B cell (primary cell): ENCODE measurements at places on chromosomes 5 and 9. TPM values are rescaled to one million over a fixed set of nuclear protein-coding genes. Genes with fewer than 3 reads are reported as not detected.

GRCh38 chr5:175922192-175922885, 45.8 kb downstream of the THOC3 start:
- no peaks in the 10 kb centered on the region for H3K36me3 ChIP-seq
- no peak overlapping the region for H3K4me3 ChIP-seq
- H3K27ac ChIP-seq, result no peak overlapping the region

GRCh38 chr5:126023994-126024441, 399.2 kb upstream of the GRAMD2B start:
- no peak overlapping the region for H3K27ac ChIP-seq
- DNase-seq, result no peak
- no peaks in the 10 kb centered on the region for H3K4me1 ChIP-seq
- H3K36me3 ChIP-seq, result no peaks in the 10 kb centered on the region

GRCh38 chr9:94904806-94905205, 178.3 kb downstream of the AOPEP start:
- DNase-seq, result no peak
- no peaks in the 10 kb centered on the region for H3K4me1 ChIP-seq
- H3K27me3 ChIP-seq, result no peaks in the 10 kb centered on the region
- no peak overlapping the region for H3K27ac ChIP-seq

DNA sequence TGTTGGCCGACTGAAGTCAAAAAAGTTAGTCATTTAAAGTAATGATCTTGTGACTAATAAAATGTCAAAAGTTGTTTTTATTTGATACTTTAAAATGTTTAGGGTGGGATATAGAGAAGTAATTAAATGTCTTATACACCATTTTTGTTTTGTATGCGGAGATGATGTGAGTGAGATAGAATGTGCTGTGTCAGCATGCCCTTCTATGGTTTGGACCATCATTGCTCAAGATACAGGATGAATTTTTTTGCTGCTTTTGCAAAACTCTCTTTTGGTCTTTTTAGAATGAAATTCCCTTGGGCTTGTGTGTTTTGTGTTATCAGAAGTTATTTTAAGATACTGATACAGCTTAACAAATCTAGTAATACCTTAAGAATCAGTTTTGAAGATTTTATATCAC, 12.5 kb downstream of the SRFBP1 start:
- H3K4me1 ChIP-seq, result peaks cover 4% of the 10 kb centered on the region
- no peak overlapping the region for H3K4me3 ChIP-seq
- no peak for DNase-seq
- no peaks in the 10 kb centered on the region for H3K27me3 ChIP-seq

DNA sequence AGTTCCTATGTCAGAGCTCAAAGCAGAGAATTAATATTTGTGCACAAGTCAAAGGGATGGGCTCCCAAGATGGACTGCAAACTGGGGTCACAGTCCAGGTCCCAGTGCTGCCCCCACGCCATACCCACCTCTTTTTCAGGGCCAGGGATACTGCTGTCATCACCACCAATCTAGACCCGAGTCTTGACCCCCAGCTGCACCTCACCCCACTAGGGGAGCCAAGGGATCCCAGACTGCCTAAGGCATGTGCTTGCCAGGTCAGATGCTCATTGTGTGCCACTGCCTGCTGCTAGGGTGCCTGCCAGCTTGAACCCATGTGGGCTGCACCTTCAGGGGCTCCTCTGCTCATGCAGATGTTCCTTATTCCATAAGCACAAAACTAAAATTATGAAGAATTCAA, 215.6 kb upstream of the NREP start:
- H3K36me3 ChIP-seq, result no peaks in the 10 kb centered on the region
- no peaks in the 10 kb centered on the region for H3K4me1 ChIP-seq
- no peak for DNase-seq
- H3K27ac ChIP-seq, result no peak overlapping the region
- no peaks in the 10 kb centered on the region for H3K27me3 ChIP-seq
- H3K4me3 ChIP-seq, result no peak overlapping the region

GRCh38 chr5:67268231-67269021, 71.8 kb upstream of the CD180 start:
- no peak overlapping the region for H3K4me3 ChIP-seq
- no peaks in the 10 kb centered on the region for H3K4me1 ChIP-seq
- no peaks in the 10 kb centered on the region for H3K36me3 ChIP-seq
- H3K27me3 ChIP-seq, result no peaks in the 10 kb centered on the region
- no peak overlapping the region for H3K27ac ChIP-seq
- DNase-seq, result no peak

DNA sequence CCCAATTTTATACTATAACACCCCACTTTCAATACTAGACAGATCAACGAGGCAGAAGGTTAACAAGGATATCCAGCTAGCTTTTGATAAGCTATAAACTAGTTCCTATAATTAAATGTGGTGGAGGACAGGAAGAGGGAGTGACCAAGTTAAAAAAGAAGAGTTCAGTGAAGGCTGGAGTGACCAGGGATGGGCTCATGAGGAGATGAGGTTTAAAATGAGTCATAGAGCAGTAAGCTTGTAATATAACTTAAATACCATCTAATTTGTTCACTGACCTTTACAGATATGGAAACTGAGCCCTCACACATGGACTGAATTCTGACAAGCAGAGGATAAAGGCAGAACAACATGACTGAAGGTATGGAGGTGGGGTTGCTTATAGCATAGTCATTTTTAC, 284.5 kb downstream of the SPATA31D1 start:
- no peak overlapping the region for H3K27ac ChIP-seq
- H3K4me3 ChIP-seq, result no peak overlapping the region
- H3K36me3 ChIP-seq, result no peaks in the 10 kb centered on the region
- no peak for DNase-seq
- peaks cover 6% of the 10 kb centered on the region for H3K4me1 ChIP-seq

DNA sequence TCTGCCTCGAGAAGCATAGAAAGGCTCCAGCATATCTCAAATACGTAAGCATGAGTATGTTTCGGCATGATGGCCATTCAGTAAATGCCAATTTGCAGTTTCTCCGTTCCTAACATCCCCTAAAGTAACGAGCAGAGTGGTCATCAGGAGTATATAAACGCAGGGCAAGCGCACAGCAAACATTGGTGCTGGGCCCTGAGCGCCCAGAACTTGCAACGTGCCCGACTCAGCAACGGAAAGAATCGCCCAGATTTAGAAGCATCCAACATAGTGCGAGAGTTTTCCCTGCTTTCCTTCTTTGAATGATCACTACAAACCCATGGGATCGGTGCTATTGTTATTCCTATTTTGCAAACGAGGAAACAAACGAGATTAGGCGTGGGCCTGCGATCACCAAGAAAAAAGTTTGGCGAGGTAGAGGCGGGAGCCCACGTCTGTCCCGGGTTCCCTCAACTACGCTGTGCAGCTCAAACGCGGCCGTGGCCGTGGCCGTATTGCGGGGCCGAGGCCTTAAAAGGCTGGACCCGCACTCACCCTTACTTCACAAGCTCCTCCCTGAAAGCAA, 505 bp downstream of the RPS14 start:
- peak overlapping the region; percentile 98 for H3K4me3 ChIP-seq
- no peaks in the 10 kb centered on the region for H3K27me3 ChIP-seq
- peak; percentile 32 for DNase-seq
- peak overlapping the region; percentile 90 for H3K27ac ChIP-seq
- peaks cover 31% of the 10 kb centered on the region for H3K4me1 ChIP-seq
- peaks cover 43% of the 10 kb centered on the region for H3K36me3 ChIP-seq

DNA sequence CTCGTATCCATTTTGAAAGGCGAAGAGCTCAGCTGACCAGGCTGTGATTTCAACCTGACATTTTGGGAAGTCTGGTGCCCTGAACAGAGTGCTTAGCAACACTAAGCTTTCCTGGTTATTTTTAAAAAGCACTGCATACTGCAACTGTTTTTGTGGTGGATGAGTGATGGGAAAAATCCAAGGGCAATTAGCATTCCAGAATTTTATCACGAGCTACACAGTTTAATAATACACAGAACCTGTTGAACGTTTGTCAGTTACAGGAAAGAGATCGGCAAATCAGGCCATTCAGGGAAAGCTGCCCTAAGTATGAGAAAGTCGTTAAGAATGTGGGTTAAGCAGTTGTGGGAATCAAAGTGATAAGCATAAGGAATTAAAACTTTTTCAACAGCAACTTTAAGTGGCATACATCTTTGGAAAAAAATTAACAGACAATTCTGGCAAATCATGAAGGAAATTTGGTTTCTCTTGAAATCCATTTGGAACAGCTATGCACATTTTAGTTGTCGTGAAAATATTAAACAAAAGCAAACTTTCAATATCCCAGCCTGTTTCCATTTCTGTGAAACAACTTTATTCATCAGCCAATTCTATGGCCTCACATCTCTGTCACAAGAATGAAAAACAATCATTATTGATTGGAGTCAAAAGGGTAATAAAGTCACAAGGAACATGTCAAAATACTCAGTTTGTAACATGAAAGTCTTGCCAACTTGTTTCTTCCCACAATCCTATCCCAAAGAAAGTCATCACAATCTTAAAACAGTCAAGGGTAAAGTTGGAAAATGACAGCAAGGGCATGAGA, 25.7 kb downstream of the PUM3 start:
- no peaks in the 10 kb centered on the region for H3K27me3 ChIP-seq
- no peak overlapping the region for H3K27ac ChIP-seq
- no peak for DNase-seq
- H3K4me1 ChIP-seq, result no peaks in the 10 kb centered on the region

DNA sequence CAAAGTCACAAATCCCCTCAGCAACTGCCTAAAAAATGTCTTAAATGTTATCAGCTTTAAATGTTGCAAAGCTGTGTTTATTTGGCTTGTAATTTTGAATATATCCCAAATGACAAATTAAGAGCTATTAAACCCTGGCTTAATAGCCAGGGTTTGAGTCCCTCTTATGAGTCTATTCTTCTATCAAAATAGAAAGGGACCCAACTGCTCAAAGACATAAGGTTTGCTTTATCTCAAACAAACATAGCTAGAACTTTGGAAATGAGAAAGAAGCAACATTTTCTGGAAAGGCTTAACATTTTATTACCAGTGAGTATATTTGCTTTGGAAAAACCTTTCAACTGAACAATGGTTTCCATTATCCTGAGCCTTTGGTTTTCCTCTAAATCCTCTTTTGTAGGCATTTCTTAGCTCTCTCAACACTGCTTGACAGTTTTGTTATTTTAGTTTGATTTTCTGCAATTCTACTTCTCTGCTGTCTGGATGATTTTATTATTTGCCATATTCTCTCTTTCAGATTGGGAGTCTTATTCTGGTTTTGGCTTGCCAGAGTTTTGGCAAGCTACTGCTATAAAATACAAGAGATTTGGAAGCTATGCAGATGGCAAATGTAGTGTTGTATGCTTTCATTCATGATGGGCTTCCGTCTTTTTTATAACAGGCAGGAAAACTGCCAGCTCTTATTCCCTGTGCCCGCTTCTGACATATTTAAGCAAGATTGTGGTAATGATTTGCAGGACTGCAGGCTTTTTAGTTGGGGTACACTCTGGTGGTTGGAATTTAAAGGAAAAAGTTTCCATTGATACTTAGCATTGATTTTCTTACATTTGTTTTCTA, 734.9 kb downstream of the DTWD2 start:
- H3K27ac ChIP-seq, result no peak overlapping the region
- H3K36me3 ChIP-seq, result no peaks in the 10 kb centered on the region
- H3K4me3 ChIP-seq, result no peak overlapping the region

DNA sequence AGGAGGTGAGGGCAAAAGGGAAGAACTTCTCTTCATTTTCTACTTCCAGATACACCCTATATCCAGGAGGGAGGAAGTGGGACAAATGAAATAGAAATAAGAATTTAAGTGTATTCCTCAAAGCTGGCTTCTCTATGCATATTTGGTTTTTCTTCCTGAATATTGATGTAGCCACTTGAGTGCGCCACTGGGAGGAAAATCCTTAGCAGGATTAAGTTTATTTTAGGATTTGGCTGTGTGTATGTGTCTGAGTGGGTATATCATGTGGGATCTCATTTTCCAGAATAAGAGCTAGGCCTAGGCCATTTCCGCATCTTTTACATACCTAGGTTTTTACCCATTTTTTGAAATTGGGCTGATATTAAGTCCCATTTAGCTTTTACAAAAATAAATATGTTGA, 42.5 kb downstream of the MAP1B start:
- H3K4me3 ChIP-seq, result no peak overlapping the region
- H3K27me3 ChIP-seq, result peaks cover 4% of the 10 kb centered on the region
- H3K4me1 ChIP-seq, result no peaks in the 10 kb centered on the region
- DNase-seq, result no peak
- no peak overlapping the region for H3K27ac ChIP-seq

- no peaks in the 10 kb centered on the region for H3K36me3 ChIP-seq
- no peak for DNase-seq
- H3K27ac ChIP-seq, result no peak overlapping the region
These were observed 62.2 kb upstream of the GNA14 start for GRCh38 chr9:77710316-77710715.

DNA sequence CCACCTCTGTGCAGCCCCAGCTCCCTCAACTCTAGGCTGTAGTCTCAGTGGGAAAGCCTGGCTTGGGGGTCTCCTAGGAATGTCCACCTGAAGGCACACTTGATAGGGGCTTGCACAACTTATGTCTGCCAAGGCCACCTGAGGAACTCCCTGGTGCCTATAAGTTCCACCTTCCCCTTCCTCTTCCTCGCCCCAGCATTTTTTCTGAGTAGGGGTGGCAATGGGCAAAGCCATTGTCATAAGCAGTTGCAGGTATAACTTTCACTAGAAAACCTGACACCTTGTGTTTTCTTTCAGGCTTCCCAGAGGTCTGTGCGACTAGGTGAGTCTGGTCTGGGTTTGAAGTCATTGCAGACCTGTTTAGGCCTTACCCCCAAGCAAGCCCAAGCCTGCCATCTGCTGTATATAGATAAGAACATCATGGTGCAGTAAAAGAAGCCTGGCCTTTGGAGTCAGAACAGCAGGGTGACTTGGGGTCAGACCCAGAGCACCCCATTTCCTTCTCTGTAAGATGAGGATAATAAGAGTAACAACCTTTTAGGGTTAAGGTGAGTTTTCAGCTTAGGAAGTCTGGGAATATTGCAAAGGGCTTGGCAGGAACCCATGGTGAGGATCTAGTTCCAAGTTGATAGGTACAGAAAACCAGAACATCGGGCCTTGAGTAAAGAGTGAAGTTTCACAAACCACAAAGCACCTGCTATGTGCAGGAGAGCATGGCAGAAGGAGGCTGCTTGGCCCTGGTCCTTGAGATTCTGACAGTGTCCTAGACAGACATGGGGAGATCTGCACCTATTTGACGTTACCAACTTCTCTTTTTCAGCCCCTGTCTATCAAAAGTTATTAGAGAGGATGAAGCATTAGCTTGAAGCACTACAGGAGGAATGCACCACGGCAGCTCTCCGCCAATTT, 33.8 kb downstream of the TGFBI start:
- no peaks in the 10 kb centered on the region for H3K36me3 ChIP-seq
- H3K27ac ChIP-seq, result no peak overlapping the region
- H3K4me1 ChIP-seq, result no peaks in the 10 kb centered on the region
- H3K27me3 ChIP-seq, result no peaks in the 10 kb centered on the region

DNA sequence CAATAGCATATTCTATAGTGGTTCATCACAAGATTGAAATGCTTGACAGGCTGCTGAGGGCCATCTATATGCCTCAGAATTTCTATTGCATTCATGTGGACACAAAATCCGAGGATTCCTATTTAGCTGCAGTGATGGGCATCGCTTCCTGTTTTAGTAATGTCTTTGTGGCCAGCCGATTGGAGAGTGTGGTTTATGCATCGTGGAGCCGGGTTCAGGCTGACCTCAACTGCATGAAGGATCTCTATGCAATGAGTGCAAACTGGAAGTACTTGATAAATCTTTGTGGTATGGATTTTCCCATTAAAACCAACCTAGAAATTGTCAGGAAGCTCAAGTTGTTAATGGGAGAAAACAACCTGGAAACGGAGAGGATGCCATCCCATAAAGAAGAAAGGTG, 43.8 kb downstream of the GCNT1 start:
- H3K36me3 ChIP-seq, result peaks cover 21% of the 10 kb centered on the region
- H3K4me3 ChIP-seq, result no peak overlapping the region
- no peaks in the 10 kb centered on the region for H3K4me1 ChIP-seq
- H3K27ac ChIP-seq, result no peak overlapping the region
- DNase-seq, result no peak

Gene EIF4E1B
- not detected in 2 replicates for total RNA-seq
